Amygdala (tissue), 56 donors: ENCODE measurements at places on chromosomes 1 and 21.

GRCh38 chr1:239308701-239309333 lies 77.6 kb upstream of the CHRM3 start:
- peak; percentile 12 for DNase-seq

DNA sequence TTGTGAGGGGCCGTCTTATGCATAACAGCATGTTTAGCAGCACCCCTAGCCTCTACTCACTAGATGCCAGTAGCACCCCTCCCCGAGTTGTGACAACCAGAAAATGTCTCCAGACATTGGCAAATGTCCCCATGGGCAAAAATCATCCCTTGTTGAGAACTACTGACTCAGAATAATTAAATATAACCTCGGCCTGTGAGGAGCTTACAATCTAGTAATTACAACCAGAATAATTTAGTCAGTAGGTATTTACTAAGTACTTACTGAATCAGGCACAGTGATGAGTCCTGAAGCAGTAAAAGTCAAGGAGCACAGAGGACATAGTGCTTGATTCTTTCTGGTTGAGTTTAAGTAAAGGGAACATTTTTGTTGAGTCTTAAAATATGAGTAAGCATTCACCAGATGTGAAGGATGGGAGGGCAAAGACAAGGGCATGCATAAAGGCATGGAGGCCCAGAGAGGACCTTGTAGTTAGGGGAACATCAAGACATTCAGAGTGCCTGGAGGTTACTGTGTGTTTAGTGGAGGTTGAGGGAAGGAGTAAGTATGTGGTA lies 44.1 kb upstream of the KCNQ4 start:
- no peak for DNase-seq

DNA sequence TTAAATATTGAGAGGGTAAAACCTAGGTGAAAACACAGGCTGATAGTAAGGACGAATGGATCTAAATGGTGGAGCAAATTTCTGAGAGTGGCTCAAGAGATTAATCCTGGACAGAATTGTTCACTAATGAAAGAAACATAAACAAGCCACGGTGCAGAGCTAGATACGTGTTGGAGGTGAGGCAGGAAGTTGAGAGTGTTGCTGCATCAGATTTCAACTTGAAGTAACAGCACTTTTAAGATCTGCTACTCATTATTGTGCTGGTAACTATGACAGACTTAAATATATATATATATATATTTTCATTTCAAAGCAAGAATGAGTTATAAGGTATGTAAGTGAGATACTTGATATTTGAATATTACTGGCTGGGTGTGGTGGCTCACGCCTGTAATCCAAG lies 64.9 kb downstream of the PTGS2 start:
- DNase-seq = no peak

DNA sequence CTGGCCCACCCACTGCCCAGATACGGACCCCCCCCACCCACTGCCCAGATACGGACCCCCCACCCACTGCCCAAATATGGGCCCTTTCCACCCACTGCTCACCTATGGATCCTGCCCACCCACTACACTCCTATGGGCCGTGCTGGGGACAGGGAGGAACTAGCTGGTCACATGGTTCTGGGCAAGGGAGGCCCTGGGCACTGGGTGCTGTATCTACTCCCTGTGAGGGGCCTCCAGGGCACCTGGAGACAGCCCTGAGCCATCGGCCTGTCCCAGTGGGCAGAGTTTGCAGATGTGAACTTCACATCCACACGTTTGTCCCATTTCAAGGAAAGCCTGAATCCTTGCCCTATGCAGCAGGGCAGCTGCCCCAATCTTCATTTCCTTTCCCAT lies 71.4 kb upstream of the COL6A1 start:
- no peak for DNase-seq

GRCh38 chr1:65992165-65992821 lies 199.6 kb downstream of the PDE4B start:
- DNase-seq = peak; percentile 54

GRCh38 chr1:227559499-227559898 lies 3.9 kb upstream of the ZNF678 start:
- no peak for DNase-seq

GRCh38 chr1:50424045-50424883 lies 1.0 kb upstream of the DMRTA2 start:
- no peak for DNase-seq

GRCh38 chr1:195745189-195746010 lies 862.8 kb downstream of the KCNT2 start:
- no peak for DNase-seq

DNA sequence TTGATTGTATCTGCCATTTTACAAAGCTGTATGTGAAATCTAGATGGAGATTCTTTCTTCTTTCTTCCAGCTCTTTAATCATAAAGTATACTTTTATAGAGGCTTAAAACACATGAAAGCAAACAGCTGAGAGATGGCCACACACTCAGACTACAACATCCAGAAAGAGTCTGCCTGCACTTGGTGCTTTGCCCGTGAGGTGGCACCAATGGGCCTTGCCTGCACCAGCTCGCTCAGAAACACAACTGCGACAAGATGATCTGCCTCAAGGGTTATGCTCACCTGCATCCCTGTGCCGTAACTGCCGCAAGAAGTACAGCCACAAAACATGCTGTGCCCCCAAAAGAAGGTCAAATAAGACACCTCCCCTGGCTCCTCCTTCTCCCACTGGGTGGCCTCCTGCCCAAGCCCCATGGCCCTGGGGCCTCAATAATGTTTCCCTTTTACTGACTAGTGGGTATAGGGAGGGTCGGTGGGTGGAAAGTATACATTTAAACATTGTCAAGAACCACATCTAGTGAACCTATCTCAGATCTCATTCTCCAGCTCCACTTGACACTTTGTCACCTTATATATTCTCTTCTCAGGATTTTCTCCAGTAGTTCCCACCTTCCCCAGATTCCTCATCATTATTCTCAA lies 66.7 kb upstream of the ANGPTL3 start:
- DNase-seq = peak; percentile 16

DNA sequence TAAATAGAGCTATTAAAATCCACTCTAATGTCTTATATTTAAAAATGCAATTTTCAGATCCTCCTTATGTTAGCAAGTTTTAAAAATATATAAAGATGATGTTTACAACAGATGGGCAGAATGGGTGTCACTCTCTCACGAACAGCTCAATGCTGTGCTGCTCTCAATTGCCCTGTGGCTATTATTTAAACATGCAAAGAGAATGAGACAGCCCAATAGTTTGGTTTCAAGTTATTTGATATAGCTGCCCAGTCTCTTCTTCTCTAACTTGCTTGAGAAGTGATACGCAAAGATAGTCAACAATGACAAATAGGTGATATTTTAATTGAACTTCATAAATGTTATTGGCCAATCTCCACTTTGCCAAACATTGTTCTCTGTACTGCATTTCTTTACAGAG lies 199.3 kb upstream of the GREM2 start:
- no peak for DNase-seq

- no peak for DNase-seq
Measured at GRCh38 chr1:224168859-224169380, 14.1 kb upstream of the DEGS1 start.

DNA sequence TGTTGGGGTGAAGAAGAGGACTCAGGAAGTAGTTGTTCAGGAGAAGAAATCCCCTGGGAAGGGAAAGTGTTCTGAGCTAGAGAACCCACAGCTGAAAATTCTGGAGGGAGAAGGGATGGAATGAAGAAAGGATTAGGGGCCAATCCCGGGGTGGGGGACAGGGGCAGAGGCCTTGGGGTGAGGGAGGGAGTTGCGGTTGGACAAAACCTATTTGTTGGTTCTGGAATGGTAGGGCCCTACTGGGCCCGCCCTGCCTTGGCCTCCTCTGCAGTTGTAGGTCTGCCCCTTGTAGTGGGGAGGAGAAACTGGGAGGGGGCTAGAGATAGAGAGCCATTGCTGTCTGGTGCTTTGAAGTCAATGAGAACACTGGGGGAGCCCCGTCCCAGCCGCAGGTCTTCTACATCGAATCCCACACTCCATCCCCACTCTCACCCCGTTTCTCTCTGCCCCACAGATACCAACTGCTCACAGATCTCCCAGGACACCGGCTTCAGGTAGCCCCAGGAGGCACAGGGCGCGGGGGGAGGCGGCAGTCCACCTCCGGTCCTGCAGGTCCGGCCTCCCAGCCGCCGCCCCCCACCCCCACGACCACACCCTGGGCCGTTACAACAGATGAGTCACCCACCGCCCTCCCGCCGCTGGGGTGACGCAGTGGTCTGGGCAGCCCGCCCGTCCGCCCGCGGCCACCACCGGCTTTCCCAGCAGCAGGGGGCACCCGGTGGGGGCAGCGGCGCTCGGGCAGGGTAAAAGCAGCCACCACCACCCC lies 1.1 kb downstream of the TAGLN2 start:
- peak; percentile 59 for DNase-seq

DNA sequence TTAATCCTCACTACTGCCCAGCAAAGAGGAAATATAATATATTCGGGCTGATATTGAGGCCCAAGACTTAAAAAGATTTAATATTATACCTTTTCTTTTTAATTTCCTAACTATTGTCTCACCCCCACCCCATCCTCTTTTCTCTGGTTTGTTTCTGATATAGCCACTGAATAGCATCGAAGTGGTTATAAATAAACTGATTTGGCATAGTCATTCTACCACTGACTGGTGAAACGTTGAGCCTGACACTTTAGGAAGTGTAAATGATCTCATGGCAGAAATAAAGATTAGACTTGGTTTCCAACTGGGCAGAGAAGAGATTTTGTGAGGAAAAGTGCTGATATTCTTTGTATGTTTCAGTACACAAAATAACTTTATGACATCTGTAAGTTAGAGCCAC lies 39.3 kb downstream of the DTL start:
- DNase-seq = no peak

GRCh38 chr1:111615870-111616715 lies 3.5 kb upstream of the RAP1A start:
- no peak for DNase-seq

DNA sequence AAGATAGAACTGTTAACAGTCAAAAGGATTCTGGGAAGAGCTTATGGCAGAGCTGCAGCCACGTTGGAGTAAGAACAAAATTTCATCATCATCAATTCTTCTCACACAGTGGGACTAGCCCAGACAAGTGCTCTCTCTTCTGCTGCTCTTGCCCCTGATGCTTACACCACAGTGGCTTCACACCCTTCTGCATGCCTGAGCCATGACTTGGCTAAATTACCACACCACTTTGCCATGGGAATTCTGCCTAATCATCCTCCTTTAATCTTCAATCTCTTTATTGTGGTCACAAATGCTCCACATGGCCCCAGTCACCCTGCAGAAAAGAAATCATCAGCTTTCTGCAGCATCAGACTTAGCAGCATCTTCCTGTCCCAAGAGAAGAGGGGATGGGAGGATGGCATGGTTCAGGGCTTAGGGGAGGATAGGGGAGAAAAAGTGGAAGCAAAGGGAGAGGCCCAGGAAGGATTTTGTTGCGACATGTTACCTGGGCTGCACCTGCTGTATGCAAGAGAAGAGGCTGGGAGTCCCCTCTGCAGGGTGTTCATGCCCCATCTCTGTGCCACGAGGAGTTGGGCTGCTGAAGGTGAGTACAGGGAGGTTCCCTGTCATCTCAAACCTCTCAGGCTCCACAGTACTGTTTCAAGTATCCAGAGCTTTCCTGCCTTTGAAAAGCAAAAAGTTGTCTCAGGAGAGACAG lies 9.0 kb upstream of the RPTN start:
- DNase-seq = no peak

DNA sequence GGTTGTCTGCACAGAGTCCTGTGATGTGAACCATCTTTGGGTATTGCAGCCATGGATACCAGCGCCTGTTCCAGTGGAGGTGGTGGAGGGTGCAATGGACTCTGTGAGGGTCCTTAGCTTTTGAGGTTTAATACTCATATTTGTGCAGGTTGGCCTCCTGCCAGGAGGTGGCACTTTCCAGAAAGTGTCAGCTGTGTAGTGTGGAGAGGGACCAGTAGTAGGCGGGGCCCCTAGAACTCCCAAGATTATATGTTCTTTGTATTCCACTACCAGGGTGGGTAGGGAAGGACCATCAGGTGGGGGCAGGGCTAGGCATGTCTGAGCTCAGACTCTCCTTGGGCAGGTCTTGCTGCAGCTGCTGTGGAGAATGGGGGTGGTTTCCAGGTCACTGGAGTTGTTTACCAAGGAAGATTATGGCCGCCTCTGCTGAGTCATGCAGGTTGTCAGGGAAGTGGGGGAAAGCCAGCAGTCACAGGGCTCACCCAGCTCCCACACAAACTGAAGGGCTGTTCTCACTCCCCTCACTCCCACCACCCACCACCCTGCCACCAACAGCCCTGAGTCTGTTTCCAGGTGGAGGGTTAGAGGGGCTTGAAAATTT lies 31.2 kb upstream of the ZNF678 start:
- no peak for DNase-seq

DNA sequence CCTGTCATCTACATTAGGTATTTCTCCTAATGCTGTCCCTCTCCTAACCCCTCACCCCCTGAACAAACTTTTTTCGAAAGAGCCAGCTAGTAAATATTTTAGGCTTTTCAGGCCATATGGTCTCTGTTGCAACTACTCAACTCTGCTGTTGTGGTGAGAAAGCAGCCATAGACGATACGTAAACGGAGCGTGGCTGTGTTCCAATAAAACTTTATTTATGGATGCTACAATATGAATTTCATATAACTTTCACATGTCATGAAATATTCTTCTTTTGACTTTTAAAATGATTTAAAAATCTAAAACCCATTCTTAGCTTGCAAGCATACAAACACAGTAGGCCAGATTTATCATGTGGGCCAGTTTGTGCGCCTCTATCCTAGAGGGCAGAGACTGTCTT lies 11.2 kb upstream of the RPS6KA1 start:
- DNase-seq = no peak

- no peak for DNase-seq
Measured at GRCh38 chr1:203331224-203331623, 19.7 kb downstream of the FMOD start.

DNA sequence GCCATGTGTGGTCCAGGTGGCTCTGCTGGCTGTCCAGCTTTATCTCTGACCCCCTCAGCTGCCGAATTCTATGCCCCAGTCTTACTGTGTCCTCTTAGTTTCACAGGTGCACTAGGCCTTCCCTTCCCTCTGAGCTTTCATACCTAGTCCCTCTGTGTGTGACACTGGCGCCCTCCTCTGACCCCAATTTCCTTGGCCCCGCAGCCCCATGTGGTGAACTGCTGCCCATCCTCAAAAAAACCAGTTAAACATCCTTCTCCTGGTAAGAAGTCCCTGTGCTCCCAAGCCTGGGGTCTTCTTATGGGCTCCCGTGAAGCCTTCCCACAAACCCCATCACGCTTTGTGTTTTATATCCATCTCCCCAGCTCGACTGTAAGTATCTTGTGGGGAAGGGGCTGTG lies 93.9 kb upstream of the TSPAN2 start:
- DNase-seq = no peak

- no peak for DNase-seq
Measured at GRCh38 chr1:59188413-59189213, 108.3 kb upstream of the FGGY start.

GRCh38 chr1:2311184-2312032 lies 79.9 kb downstream of the MORN1 start:
- no peak for DNase-seq

GRCh38 chr1:94863297-94863911 lies 43.2 kb downstream of the SLC44A3 start:
- DNase-seq = no peak
